CD4-positive, alpha-beta T cell (primary cell): ENCODE measurements at places on chromosomes 3 and 15. TPM values are rescaled to one million over a fixed set of nuclear protein-coding genes. Genes with fewer than 3 reads are reported as not detected.

The ARL13B gene
- total RNA-seq: 4.4 TPM

The RAB8B gene
- 74.5 TPM for total RNA-seq

The ULK3 gene
- 38.9 TPM for total RNA-seq

The RARB gene
- total RNA-seq: not detected

The IGDCC3 gene
- total RNA-seq: not detected

GRCh38 chr3:15470261-15470660 is 42.9 kb downstream of the EAF1 start:
- no peak overlapping the region for H3K4me3 ChIP-seq
- no peak for DNase-seq
- no peaks in the 10 kb centered on the region for H3K27me3 ChIP-seq
- no peak overlapping the region for H3K27ac ChIP-seq
- no peaks in the 10 kb centered on the region for H3K36me3 ChIP-seq
- H3K4me1 ChIP-seq: peaks cover 6% of the 10 kb centered on the region

DNA sequence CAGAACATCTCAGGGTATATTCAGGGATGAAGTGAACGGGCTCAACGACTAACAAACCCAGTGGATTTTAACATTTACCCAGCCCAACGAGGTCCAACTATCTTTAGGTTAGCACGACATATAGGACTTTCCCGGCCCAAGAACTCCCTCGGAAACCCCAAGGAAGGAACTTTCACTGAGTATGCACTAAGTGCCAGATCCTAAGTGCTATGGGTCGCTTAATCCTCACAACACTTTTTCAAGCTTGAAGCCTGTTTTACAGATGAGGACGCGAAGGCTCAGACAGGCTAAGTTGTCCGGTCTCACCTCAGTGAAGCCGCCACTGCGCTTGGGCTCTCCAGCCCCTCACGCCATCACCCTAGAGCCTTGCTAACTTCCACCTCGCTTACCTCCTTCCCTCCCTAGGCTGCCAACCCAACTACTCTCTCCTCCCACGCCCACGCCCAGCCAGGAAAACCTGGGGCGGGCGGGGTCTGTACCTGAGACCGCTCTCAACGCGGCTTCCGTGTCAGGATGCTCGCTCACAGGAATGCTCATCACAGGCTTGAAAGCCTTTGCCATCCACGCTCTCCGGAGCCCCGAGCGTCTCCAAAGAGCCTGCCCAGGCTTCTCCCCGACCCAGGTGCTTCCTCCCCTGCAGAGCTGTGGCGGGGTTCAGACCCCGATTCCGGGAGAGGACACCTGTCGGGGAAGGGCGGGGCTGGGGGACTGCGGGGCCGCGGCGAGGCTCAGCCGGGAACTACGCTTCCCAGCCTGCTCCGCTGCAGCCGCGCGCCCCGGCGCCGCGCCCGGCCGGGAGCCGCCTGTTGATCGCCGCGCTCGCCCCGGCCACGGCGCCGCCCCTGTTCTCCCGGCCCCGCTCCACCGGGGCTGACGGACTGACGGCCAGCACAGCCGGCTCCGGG is at the start of gene TMOD2:
TSS of gene TMOD2 (plus strand) at position 806 of the 905 bp plus-strand sequence. CDS start 14,845 bp downstream, outside the sequence.
- H3K36me3 ChIP-seq: no peaks in the 10 kb centered on the region
- peak; percentile 49 for DNase-seq
- H3K4me1 ChIP-seq: peaks cover 15% of the 10 kb centered on the region
- H3K27me3 ChIP-seq: no peaks in the 10 kb centered on the region
- peak within 1 kb of the TSS; percentile 63 for H3K4me3 ChIP-seq

DNA sequence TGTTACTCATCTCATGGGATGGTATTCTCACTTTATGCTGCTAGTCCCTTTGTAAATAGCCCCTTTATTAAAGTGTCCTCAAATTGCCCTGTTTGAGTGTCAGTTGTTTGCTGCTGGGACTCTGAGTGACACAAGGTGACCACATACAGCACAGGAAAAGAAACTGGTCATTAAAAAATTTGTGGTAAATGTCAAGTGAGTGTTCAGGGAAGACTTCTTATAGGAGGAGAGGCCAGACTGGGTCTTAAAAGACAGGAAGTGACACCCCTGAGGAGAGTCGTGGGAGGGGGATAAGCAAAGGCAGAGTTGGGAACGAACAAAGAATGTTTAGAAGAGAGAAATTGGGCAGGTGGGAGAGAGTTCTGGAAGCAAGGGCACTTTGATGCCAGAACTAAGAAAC is 35.2 kb downstream of the CCR3 start:
- H3K4me3 ChIP-seq: no peak overlapping the region
- no peak for DNase-seq
- H3K36me3 ChIP-seq: no peaks in the 10 kb centered on the region

GRCh38 chr3:18098960-18099587 is 326.1 kb downstream of the SATB1 start:
- no peaks in the 10 kb centered on the region for H3K4me1 ChIP-seq
- peak; percentile 18 for DNase-seq
- peaks cover 4% of the 10 kb centered on the region for H3K27me3 ChIP-seq
- H3K36me3 ChIP-seq: no peaks in the 10 kb centered on the region
- H3K4me3 ChIP-seq: no peak overlapping the region
- no peak overlapping the region for H3K27ac ChIP-seq

DNA sequence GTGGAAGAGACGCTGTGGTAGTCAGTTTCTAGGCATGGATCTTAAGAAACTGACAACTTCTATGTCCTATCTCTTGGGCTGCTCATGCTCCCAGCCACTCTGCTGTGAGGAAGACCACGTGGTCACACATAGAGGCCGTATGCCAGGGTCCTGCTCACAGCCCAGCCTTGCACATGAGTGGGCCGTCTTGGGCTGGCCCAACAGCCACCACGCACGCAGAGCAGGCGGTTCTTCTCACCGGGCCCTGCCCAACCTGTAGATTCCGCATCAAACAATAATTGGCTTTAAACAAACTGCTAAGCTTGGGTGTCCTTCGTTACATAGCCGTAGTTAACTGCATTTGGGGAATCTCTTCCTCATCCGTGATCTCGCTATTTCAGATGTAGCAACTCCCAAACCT is 26.0 kb downstream of the SLC41A3 start:
- no peaks in the 10 kb centered on the region for H3K27me3 ChIP-seq
- no peak overlapping the region for H3K4me3 ChIP-seq
- DNase-seq: no peak
- H3K36me3 ChIP-seq: peaks cover 6% of the 10 kb centered on the region
- no peak overlapping the region for H3K27ac ChIP-seq

DNA sequence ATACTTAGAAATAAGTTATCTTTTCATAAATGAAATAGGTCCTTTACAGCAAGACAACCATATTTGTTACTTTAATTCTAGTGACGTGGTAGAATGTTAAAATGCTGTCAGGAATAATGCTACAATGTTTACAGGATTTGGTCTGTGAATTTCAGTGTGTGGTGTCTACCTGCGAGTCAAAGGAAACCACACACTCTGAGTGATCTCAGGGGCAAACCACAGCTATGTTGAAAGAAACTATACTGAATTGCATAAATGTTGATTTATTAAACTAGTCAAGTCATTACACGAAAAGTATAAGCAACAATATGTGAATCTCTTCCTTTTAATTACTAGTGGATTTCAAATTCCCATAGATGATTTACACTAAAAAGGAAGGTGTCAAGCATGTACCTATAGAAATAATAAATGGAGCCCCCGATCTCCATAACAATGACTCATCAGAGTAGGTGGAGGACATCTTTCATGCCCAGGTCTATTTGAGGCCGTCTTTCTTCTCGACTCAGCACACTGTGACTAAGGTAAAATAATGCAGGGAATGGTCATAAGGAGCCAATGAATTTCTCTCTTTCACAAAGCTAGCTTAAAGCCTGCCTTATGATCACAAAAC is 463.0 kb downstream of the ERC2 start:
- no peak overlapping the region for H3K27ac ChIP-seq
- DNase-seq: no peak
- no peaks in the 10 kb centered on the region for H3K36me3 ChIP-seq
- H3K4me1 ChIP-seq: no peaks in the 10 kb centered on the region

- H3K27ac ChIP-seq: no peak overlapping the region
- H3K36me3 ChIP-seq: no peaks in the 10 kb centered on the region
- no peak overlapping the region for H3K4me3 ChIP-seq
- DNase-seq: no peak
These were observed 31.5 kb upstream of the C3orf80 start for GRCh38 chr3:160193644-160194192.

GRCh38 chr15:45106002-45106790 is 7.8 kb downstream of the DUOX2 start:
- no peak overlapping the region for H3K4me3 ChIP-seq
- H3K27ac ChIP-seq: no peak overlapping the region
- peaks cover 23% of the 10 kb centered on the region for H3K27me3 ChIP-seq
- H3K4me1 ChIP-seq: no peaks in the 10 kb centered on the region
- H3K36me3 ChIP-seq: no peaks in the 10 kb centered on the region
- DNase-seq: no peak

- H3K27ac ChIP-seq: no peak overlapping the region
- DNase-seq: no peak
- no peak overlapping the region for H3K4me3 ChIP-seq
- H3K36me3 ChIP-seq: peaks cover 91% of the 10 kb centered on the region
These were observed 20.3 kb downstream of the TKT start for GRCh38 chr3:53235545-53235944.

GRCh38 chr15:94229591-94230369 is 1.6 kb upstream of the MCTP2 start:
- peak; percentile 27 for DNase-seq
- H3K27me3 ChIP-seq: no peaks in the 10 kb centered on the region
- H3K4me1 ChIP-seq: peaks cover 27% of the 10 kb centered on the region
- peak overlapping the region; percentile 38 for H3K27ac ChIP-seq
- H3K36me3 ChIP-seq: no peaks in the 10 kb centered on the region

DNA sequence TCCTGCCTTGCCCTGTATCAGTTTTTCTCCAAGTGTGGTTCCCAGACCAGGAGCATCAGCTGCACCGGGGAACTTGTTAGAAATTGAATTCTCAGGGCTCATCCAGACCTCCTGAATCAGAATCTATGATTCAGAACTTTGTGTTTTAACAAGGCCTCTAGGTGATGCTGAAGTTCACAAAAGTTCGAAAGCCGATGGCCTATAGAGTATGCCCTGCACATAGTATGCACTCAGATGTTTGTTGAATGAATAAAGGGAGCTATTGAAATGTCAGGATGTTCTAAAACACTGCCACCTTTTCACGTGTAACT is 664 bp upstream of the LARP6 start:
- H3K4me1 ChIP-seq: peaks cover 7% of the 10 kb centered on the region
- H3K4me3 ChIP-seq: peak overlapping the region; percentile 41
- no peak for DNase-seq
- H3K27me3 ChIP-seq: peaks cover 19% of the 10 kb centered on the region
- H3K36me3 ChIP-seq: no peaks in the 10 kb centered on the region
- no peak overlapping the region for H3K27ac ChIP-seq

DNA sequence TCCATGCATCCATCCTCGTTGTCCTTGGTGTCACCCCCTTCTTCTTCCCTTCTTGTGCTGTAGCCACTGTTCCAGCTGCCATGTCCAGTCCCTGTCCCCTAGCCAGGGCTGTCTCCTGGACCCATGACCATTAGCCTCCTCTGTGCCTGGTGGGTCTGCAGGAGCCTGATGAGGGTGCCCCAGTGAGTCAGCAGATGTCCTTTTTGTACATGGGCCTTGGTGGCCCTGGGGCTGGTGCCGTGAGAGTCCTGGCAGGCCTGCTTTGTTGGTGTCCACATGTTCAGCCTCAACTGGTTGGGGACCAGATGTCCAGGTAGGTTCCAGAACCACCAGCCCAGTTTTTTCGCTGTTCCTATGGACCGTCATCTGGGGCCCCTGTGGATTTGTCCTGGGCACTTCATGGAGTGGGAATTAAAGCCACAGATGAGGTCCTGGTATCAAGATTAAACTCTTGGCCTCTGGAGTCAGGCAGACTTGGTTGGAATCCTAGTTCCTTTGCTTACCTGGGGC is 66.1 kb downstream of the FBLN2 start:
- no peaks in the 10 kb centered on the region for H3K27me3 ChIP-seq
- no peak for DNase-seq
- H3K4me3 ChIP-seq: no peak overlapping the region
- H3K4me1 ChIP-seq: no peaks in the 10 kb centered on the region
- no peaks in the 10 kb centered on the region for H3K36me3 ChIP-seq

DNA sequence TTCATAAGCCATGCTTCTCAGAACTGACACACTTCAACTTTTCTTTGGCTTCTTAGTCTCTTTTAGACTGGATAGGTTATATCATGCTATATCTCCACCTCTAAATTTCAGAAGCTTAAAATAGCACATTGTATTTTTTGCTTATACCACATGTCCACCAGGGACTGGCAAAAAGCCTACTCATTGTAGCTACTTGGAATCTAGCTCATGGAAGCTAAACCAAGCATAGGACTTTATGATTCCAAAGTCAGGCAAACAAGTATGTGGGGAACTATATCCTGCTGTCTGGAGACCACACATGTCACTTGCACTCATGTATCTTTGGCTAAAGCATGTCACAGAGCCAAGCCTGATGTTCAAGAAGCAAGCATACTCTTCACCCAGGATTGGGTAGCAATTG is 245.0 kb upstream of the RASGRP1 start:
- DNase-seq: no peak
- H3K27ac ChIP-seq: no peak overlapping the region
- H3K27me3 ChIP-seq: no peaks in the 10 kb centered on the region
- no peaks in the 10 kb centered on the region for H3K4me1 ChIP-seq

DNA sequence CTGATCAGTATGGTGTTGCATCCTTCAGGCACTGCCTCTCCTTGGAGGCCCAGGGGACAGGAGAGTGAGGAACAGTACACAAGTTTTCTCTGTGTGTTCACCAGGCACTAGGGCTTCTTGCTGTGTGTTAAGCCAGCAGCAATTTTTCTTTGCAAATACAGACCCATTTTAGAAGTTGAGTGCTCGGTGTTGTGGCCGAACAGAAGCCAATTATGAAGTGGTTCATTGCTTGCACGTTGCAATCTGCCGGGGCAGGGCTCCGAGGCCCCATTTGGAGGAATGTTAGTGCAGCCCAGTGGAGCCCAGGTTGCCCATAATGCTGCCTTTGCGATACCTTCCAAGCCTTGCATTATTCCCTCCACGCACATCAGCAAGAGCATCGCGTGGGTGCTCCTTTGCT is 51.0 kb downstream of the EPHB1 start:
- H3K4me1 ChIP-seq: no peaks in the 10 kb centered on the region
- no peaks in the 10 kb centered on the region for H3K27me3 ChIP-seq
- H3K27ac ChIP-seq: no peak overlapping the region
- no peak overlapping the region for H3K4me3 ChIP-seq
